Kidney tubule cell (primary cell): ENCODE measurements at places on chromosomes 6 and 20.

DNA sequence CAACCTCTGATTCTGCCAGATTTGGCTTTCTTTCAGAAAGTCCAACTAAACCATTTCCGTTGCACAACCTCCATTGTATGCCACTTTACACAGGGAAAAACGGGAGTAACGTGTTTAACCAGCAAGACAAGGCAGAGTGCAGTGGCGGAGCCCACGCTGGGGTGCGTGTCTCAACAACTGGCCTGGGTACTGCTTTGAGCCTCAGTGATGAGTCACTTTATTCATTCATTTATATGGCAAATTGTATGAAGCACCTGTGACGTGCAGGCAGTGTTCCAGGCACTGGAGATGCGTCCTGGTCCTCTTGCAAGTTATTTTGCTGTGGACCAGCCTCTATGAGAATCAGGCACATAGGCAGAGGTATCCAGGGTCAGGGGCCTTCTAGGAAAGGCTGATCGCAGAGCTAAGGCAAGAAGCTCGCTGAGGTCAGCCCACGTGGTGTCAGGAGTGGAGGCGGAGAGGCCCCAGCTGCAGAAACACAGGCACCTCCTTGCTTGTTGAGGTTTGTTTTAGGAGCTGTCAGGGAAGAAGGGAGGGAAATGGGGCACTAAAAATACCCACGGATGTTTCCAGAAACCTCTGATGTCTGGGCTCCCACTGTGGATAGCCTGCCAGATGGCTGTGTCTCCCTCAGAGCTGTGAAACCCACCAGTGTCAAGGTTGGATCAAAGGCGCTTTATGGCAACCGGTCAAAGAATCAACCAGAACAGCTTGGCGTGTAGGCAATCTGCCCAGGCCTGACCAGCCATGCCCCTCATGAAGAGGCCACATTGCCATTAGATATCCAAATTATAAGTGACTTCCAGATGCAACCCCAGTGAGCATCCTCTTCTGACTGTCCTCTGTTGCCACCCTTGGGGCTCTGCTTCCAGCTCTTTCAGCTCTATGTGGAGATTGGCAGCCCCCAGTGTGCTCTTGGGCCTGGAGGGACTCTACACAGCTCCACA is 157.2 kb downstream of the CD83 start:
- no peak for DNase-seq

DNA sequence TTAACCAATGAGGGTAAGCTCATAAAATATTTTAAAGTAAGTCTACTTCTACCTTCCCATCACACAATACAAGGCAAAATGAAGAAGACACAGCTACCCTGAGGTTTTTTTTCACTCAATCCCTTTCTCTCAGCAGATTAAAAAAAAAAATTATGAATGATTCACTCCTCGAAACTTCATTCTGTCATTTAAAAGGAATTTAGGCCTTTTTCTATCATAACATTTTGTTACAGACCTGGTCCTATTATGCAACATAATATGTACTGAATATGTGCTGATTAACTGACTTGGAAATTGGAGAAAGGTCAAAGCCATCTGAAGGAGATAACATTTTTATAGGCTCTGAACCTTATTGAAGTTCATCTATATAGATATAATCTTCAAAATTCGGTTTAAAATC is 45.5 kb downstream of the PRL start:
- peak; percentile 72 for DNase-seq

DNA sequence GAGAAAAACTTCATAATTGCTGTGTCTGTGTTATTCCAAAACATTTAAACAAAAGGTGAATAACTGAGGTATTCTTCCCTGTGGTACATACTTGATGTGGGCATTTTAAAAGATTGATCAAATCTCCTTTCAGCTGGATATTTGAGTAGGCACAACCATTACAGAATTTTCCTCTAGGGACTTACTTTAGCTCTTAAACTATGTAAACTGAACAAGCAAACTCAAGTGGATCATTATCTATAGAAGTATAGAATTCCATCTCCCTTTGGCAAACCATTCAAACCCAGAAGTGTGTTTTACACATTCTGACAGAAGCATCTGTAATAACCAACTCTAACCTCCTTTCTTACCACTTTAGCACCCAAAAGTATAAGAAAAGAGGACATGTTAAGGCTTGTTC is 241.4 kb downstream of the ESR1 start:
- no peak for DNase-seq

- DNase-seq = no peak
Observed at GRCh38 chr6:106025655-106026054, 60.5 kb upstream of the PRDM1 start.

GRCh38 chr6:152651986-152652385 is 14.8 kb upstream of the SYNE1 start:
- peak; percentile 58 for DNase-seq

- DNase-seq = no peak
Observed at GRCh38 chr6:52359403-52359802, 2.5 kb upstream of the PAQR8 start.

DNA sequence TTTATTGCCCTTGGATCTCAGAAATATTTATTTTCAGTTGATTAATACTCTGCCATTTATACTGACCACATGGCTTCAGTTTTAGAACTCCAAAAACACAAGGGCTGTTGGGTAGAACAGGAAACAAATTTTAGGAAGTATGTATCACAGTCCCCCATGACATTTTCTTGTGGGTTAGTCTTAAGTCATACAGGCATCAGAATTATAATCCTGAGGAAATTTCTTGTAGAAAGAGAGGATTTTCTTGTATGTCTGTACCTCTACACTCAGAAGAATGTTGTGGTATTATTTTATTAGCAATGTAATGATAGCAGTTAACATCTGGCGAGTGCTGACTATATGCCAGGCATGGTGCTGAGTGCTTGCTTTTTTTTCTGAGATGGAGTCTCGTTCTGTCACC is 302.9 kb downstream of the CLIC5 start:
- DNase-seq = no peak

- DNase-seq = no peak
Observed at GRCh38 chr6:25661129-25661779, 9.2 kb downstream of the SCGN start.

DNA sequence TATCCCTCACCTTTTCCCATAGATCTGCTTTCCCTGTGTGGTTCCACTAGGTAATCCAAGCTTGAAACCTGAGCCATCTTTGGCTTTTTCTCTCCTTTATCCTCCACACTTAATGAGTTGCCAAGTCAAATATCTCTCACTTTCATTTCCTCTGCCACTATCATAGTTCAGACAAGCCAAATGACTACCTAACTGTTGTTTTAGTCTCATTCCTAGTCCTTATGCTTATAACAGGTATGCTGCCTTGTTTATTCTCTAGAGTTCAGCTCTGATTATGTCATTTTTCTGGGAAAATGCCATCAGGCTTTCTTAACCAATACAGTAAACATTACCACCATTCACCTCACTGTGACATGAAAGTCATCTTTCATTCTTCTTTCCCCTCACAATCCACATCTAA is 6.5 kb downstream of the EFHC1 start:
- peak; percentile 18 for DNase-seq

- DNase-seq = no peak
Observed at GRCh38 chr20:4073852-4074741, 58.7 kb upstream of the RNF24 start.

- DNase-seq = peak; percentile 36
Observed at GRCh38 chr6:43948527-43949485, 178.4 kb downstream of the MRPL14 start.

DNA sequence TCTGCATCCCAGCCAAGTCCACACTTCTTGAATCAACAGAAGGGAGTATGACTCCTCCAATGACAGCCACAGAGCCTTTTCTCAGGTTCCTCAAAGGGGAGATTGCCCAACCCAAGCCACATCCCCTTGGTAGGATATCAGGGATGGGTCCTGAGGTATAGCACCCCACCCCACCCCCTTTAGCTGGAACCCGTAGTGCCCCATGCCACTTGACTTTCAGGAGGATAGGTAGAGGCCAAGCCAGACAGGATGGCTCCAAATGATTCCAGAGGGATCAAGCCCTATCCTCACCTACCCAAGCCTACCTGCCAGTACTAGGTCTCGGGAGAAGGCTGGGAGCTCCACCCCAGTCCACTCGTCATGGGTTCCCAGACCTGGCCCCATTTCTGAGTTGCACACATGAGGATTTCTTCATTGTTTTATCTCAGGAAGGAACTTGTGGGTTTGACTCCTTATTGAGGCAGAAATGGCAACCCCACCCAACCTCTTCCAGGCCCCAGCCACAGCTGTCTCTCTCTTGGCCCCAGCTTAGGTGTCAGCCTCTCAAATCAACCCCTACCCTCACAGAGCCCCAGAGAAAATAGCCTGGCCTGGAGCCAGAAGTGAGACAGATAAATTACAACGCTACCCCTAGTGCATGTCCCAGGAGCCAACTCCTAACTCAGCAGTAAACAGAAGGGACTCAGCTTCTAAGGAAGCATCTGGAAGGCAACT is 3.6 kb downstream of the CCND3 start:
- DNase-seq = no peak

GRCh38 chr20:51579137-51579536 is 36.6 kb upstream of the NFATC2 start:
- peak; percentile 43 for DNase-seq

GRCh38 chr6:4078691-4079471 is at the start of gene FAM217A:
Gene FAM217A (minus strand): TSS chr6:4079137. CDS start chr6:4077414, 1,723 bp downstream.
- DNase-seq = no peak

- peak; percentile 58 for DNase-seq
Observed at GRCh38 chr6:68891419-68891818, 256.3 kb downstream of the ADGRB3 start.

DNA sequence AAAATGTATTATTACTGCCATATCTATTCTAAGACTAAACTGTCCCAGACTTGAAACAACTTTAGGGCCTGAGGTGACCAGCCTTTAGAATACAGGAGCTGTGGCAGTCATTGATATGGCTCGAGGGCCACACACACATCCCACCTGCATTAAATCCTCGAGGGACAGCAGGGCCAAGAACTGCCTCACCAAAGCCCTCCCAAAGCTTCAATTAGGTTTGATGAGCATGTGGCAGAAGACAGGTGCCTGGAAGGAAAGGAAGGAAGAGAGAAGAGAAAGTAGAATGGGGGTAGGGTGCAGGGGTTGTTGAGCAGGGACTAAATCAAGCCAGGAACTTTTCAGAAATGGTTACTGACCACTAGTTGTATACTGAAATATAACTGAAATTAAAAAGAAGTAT is 115.0 kb downstream of the PDSS2 start:
- no peak for DNase-seq

GRCh38 chr6:151493161-151493803 is 535 bp upstream of the CCDC170 start:
- DNase-seq = no peak

DNA sequence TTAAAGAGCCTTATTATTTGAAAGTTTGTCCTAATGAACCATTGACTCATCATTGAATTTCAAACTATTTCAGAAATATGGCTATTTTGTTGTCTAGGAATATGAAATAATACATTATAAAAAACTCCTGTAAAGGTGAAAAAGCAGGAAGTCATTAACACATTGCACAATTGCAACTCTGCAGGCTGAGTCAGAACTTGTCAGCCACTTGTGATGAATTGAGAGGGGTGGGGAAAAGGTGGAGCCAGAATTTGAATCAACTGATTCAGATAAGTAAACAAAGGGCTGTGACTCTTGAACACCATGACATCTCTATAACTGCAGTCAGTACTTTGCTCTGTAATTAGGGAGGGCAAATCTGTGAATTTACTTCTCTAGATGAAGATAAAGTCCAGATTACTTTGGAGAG is 6.0 kb downstream of the C6orf141 start:
- DNase-seq = peak; percentile 90

DNA sequence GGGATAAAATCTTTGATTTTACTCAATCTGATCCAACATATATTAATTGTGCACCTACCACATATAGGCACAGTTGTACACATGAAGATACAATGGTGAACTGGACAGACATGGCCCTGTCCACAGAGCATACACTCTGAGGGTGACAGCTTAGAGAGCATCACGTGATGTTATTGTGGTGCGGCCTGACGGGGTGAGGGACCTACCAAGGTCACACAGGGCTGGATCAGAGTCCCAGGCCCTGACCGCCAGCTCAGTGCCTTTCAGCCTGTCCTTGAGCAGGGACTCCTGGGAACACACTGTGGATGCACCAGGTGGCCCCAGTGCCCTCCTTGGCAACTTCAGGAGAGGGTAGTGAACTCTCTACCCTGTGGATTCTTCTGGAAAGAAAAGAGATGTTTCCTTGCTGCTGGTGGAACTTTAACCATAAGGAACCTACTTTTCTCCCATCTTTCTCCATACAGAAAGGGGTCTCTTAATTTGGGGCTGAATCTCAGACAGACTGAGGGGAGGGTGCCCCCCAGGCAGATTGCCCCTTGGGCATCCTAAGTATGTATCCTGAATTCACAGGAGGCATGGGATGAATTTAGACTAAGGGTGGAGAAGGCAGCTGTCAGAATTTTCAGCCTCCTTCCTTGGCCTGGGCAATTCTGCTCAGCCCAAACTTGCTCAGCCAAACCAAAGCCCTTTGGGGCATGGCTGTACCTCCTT is 26.5 kb downstream of the PCK1 start:
- no peak for DNase-seq

GRCh38 chr20:40986774-40987173 is 41.8 kb upstream of the TOP1 start:
- peak; percentile 83 for DNase-seq

DNA sequence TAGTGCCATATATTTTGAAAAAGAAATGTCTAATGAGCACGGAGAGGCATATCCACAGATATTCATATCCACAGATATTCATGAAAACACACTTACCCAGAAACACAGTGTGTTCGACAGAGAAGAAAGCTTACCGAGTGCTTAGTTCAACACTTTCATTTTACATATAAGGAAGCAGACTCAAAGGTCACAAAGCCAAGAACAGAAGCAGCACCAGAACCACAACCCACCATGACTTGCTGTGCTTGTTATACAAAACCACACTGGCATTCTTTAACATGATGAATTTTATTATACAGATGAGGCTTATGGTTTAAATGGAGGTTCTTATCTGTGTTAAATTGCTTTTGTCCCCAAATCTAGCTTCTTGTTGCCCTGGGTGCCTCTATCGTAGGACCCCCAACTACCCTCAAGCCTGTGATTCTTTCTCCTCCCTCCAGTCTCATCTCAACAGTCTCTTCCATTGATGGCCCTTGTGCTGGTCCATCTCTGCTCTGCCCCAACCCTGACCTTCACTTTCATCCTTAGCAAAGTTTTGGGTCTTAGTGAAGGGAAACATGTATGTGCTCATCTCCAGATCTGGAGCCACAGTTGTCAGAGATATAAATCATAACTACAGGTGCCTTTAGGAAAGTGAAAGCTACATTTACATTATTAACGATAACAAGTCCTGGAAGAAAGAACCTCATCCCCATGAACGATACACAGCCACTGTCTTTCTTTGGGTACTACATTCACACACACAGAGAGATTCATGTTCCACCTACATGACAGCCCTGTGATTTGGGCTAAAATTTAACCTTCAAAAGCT is 40.0 kb downstream of the SF3B5 start:
- DNase-seq = no peak

- DNase-seq = no peak
Observed at GRCh38 chr6:11970114-11970513, 42.0 kb upstream of the HIVEP1 start.

DNA sequence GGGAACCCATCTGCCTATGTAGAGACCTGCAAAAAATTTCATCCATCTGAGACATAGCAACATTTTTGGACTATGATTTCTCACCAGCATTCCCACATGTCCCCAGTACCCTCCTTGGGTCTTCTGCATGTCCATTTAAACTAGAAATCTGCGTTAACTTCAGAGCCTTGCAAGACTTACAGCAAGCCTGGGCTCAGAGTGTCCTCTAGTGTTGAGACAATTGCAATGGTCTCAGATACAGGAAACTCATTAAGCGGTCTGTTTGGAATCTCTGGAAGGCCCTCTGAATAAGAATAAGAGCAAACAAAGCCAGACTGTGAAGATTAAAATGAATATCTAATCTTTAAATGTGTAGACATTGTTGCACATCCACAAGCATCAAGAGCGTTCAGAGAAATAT is 20.5 kb upstream of the PI3 start:
- DNase-seq = no peak

- no peak for DNase-seq
Observed at GRCh38 chr6:44487586-44487985, 100.1 kb downstream of the CDC5L start.
